A549 treated with RU486 at 1 μM for 4 hours (cell line): ENCODE measurements at places on chromosomes 7 and 10. TPM values are rescaled to one million over a fixed set of nuclear protein-coding genes. Genes with fewer than 3 reads are reported as not detected.

TAC1 gene
- not detected in 5 replicates for total RNA-seq

UCMA gene
- total RNA-seq = not detected in 5 replicates

ERVW-1 gene
- total RNA-seq = not detected in 5 replicates

CALHM3 gene
- total RNA-seq = 0.35 to 0.53 TPM (median 0.41 TPM) in 5 replicates

ACSM6 gene
- total RNA-seq = not detected in 5 replicates

NKX1-2 gene
- 0.03 to 0.05 TPM in 2 of 5 replicates, not detected in the others for total RNA-seq

ECHDC3 gene
- total RNA-seq = 7.1 to 11.3 TPM (median 8.8 TPM) in 5 replicates

TLX1 gene
- not detected in 5 replicates for total RNA-seq

PON3 gene
- total RNA-seq = 27.0 to 38.0 TPM (median 34.3 TPM) in 5 replicates

METTL27 gene
- 7.2 to 11.6 TPM (median 9.1 TPM) in 5 replicates for total RNA-seq

PON1 gene
- 0.44 to 1.0 TPM (median 0.66 TPM) in 5 replicates for total RNA-seq

PODXL gene
- total RNA-seq = 40.3 to 66.8 TPM (median 60.7 TPM) in 5 replicates

TMEM26 gene
- 0.03 to 0.26 TPM (median 0.12 TPM) in 4 of 5 replicates, not detected in the other for total RNA-seq

FAM25G gene
- total RNA-seq = 0.88 to 1.1 TPM (median 0.95 TPM) in 3 of 5 replicates, not detected in the others

SYT15 gene
- total RNA-seq = 2.6 to 3.3 TPM (median 2.9 TPM) in 5 replicates

CFAP46 gene
- 1.1 to 1.8 TPM (median 1.3 TPM) in 5 replicates for total RNA-seq

OR2A5 gene
- not detected in 5 replicates for total RNA-seq

RNF133 gene
- total RNA-seq = not detected in 5 replicates

ENKUR gene
- 0.20 to 0.41 TPM (median 0.22 TPM) in 4 of 5 replicates, not detected in the other for total RNA-seq

ATRNL1 gene
- total RNA-seq = 0.14 to 0.78 TPM (median 0.29 TPM) in 5 replicates

GIMAP1 gene
- total RNA-seq = not detected in 5 replicates

ALOX5 gene
- 0.30 to 0.59 TPM (median 0.46 TPM) in 5 replicates for total RNA-seq

HMX3 gene
- 0.12 TPM in 1 of 5 replicates, not detected in the others for total RNA-seq

STEAP1B gene
- total RNA-seq = 0.20 to 0.32 TPM in 2 of 5 replicates, not detected in the others
